ENCODE measurements at places on chromosomes 5 and 9.

DNA sequence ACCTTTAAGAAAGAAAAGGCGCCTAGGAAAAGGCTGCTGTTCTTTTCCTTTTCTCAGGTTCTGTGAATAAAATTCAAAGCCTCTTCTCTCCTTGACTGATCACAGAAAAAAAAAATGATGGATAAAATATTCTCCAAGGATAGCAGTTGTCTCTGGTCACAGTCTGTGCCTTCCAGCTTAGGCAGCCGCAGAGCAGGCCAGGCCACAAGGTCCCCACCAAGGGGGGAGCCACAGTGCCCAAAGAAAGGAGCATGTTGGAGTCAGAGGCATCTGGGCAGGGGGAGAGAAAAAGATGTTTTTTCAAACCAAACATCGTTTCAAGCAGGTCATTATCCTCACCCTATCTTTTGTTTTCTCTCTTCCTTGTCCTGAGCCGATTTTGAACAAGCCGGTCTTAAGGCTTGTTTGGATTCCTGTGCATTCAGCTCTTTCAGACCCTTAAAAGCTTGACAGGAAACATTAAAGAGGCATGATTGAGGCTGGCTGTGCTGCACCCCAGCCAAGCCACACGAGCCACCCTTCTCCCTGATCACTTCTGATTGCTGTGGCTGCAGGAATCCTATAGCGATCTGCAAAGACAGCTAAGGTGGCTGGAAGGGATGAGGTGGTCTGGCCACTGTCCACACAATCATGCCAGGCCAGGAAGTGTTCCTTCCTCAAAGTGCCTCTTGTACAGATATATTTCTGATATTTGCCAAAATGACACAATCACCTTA lies 284.6 kb upstream of the TLE4 start:
- DNase-seq, result no peak

GRCh38 chr5:100595152-100595811 lies 60.1 kb downstream of the FAM174A start:
- no peak for DNase-seq

DNA sequence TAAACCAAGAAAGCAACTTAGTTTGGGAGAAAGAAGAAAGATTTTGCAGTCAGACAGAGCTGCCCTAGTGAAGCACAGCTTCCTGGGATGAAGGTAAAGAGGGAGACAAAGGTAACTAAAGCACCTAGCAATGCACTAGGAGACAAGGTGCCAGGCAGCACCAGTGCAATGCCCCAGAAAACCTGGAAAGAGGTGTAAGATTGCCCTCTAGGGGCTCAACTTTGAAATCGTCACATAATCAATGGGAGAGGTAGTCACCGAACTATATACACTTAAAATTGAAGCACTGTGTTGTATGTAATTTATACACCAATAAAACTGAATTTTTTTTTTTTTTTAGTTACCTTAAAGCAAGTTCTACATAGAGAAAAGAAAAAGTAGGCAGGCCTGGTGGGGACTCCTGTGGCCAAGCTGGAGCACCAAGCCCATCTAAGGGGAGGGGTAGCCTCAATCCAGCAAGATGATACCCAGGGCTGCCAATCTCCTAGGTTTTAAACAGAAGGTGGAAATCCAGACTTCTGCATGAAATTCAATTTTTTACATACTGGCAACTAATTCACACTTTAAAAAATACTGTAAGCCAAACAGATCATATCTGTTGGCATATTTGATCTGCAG lies 48.2 kb downstream of the CDK5RAP2 start:
- no peak for DNase-seq

- DNase-seq, result no peak
Measured at GRCh38 chr9:87179553-87180340, 232.4 kb upstream of the GAS1 start.

GRCh38 chr5:171509467-171509866 lies 90.0 kb downstream of the FGF18 start:
- DNase-seq, result no peak

- no peak for DNase-seq
Measured at GRCh38 chr5:73005886-73006285, 50.0 kb downstream of the FCHO2 start.

DNA sequence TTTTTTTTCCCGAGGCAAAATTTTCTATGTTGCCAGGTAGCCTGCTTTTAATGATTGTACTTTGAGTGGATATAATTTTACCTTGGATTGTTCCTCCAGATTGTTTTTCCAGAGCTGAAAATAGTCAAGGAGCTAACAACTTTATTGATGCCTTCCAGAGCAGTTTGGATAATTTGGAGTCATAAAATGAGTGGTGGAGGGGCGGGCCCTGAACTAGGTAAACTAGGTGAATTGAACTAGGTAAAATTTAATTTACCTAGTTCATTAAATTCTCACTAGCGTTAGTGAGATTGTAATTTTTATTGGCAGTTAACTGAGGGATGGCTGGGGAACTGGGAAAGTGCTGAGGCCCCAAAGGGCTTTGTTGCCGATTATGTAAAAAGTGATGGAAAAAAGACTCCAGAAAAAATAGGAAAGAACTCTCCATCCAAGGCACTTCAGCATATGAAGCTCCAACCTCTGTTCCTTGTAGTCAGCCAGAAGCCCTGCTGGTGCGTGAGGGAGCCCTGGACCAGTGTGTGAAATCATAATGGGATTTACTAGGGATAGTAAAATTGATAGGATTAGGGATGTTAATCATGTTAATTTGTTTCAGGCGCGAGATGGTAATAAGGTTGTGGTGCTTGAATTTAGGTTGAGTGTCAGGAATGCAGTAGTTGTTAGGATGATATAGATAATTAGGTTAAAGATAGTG lies 1.7 kb downstream of the DNAJC25 start:
- DNase-seq, result no peak

DNA sequence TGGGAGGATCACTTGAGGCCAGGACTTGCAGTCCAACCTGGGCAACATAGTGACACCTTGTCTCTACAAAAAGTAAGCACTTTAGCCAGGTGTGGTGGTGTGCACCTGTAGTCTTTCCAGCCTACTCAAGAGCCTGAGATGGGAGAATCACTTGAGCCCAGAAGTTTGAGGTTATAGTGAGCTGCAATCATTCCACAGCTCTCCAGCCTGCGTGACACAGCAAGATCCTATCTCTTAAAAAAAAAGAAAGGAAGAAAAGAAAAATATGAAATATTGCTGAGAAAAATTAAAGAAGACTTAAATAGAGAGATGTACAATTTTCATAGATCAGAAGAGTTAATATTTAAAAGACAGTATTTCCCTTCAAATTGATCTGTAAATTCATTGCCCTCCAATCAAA lies 76.4 kb downstream of the SMIM15 start:
- DNase-seq, result no peak

GRCh38 chr5:168014433-168015123 lies 276.9 kb upstream of the WWC1 start:
- DNase-seq, result no peak

DNA sequence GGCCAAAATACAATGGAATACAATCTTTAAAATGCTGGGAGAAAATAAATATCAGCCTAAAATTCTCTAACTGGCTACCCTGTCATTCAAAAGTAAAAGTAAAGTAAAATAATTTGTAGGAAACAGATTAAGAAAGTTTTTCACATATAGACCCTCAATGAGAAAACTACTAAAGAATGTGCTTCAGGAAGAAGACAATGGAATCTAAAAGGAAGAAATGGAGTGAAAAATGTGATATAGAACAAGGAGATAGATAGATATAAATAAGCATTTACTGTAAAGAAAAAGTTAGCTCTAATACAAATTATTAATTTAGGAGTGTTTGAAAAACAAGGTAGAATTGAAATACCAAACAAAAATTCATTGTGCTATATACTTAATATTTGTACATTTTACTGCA lies 368.6 kb upstream of the MPDZ start:
- no peak for DNase-seq

DNA sequence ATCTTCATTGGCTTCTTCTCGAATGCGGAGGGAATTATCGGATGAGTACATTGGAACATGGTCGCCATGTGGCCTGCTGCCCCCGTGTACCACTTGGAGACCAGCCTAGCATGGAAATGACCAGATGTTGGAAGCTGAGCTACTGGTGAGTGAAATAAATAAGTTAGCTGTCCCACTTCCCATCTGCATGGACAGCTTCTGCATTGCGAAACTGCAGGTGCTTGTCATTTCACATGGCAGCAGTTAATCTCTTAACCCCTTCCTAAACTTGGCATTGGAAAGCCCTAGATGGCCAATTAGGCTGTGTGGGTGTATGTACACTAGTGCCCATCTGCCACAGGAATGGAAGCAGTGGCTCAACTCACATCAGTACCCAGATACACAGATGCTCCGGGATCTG lies 246.6 kb upstream of the IL12B start:
- DNase-seq, result no peak

- no peak for DNase-seq
Measured at GRCh38 chr5:67065237-67065636, 131.4 kb downstream of the CD180 start.
